Stimulated activated CD4-positive, alpha-beta T cell treated with anti-CD3 and anti-CD28 coated beads, TNF-alpha, amount 100 ng/mL, for 24 hours (primary cell): ENCODE measurements at places on chromosomes 3 and 15.

DNA sequence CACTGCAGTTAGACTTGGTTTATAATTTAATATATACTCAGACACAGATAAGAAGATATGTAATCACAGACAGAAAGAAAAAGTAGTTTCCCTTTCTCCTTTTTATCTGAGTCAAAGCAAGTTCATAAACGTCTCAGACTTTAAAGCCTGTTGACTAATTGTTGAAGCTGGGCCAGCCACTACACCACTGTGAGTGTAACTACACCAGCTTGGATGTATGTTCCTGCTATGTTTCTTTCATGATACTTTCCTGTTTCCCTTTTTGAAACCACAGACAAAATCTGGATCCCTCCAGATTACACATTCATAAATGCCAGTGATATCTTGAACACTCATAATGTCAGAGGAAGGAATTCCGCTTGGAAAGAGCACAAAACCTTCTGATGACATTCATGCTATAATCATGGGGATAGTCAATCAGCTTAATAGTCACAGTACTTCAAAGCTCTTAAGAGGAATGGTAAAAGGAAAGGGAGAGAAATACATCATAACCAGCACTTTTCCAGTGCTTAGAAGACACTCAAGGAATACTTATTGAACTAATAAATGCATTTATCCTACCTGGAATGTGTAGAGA is 32.0 kb downstream of the KCNMB2 start:
- no peak for DNase-seq

DNA sequence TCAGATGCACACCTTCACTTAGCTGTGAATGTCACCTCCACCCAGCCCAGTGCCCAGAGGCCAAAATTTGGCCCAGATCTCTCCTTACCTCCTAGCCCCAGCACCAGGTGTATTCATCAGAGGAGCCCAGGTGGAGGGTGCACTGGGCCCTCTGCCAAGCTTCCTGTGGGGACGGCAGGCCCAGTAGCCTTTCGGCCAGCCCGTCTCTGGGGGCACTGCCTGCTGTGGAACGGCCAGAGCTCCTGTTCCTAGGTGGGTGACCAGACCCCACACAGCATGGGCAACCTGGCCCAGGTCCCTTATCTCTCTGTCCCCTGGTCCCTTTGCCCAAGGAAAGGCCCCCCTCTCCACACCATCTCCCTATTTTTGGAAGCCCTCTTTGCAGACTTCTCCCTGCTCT is 67.8 kb downstream of the AAGAB start:
- no peak for DNase-seq

- no peak for DNase-seq
These were observed 44.5 kb downstream of the OXSM start for GRCh38 chr3:25834346-25834745.

DNA sequence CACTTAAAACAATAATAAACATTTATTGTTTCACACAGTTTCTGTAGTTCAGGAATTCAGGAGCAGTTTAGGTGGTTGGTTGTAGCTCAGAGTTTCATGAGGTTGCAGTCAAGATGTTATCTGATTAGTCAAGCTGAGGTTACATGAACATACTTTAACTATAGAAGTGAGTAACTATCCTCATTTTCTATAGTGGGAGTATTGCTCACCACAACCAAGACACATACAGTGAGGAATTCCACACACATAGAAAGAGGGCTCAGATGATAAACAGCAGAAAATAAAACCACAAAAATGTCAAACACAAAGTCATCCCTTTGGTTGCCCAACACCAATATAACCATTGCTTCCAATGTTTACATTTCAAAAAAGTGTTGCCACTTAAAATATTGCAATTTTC is 13.6 kb downstream of the SCN11A start:
- DNase-seq = no peak

GRCh38 chr3:105364128-105364527 is 2.6 kb upstream of the ALCAM start:
- no peak for DNase-seq

DNA sequence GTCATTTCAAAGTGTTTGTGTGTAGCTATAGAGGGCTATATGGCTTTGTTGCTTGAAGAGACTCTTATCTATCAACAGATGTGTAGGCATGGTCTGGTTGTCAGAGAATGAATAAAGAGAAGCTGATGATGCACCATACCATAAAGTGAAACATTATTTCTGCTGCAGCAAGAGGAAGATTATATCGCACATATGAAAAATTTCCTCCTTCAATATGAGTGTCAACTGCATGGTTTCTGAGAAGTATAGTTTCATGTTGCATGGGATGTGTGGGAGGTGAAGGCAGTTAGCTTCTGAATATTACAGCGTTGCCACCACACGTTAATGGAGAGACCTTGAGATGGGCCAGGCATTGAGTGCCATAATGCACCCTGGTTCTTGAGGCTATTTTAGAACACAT is 217.9 kb downstream of the SATB1 start:
- no peak for DNase-seq

DNA sequence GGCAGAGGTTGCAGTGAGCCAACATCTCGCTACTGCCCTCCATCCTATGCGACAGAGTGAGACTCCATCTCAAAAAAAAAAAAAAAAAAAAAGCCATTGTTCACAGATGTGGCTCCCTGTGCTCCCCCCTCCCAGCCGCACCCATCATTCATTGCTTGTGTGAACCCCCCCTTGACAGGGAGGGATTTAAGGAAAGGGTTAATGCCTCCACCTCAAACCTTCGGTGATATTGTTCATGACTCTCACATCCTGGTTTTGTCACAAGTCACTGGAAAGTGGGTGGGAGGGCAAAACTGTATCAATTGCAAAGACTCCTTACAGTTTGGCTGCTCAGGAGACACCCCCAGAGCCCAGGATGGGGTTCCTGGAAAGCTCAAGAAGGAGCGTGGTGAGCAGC is 7.7 kb downstream of the SLC6A6 start:
- no peak for DNase-seq

DNA sequence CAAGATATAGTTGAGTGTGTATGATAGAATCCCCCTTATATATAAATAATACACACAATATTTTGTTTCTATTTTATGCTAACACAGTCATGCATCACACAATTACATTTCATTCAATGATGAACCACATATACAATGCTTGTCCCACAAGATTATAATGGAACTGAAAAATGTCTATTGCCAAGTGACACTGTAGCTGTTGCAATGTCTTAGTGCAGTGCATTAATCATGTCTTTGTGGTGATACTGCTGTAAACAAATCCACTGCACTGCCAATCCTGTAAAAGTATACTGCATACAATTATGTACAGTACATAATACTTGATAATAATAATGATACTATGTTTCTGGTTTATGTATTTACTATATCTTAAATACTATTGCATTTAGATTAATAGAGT is 512.1 kb upstream of the CNTN3 start:
- no peak for DNase-seq

GRCh38 chr3:32946973-32947788 is 4.3 kb upstream of the CCR4 start:
- DNase-seq = no peak

- peak; percentile 22 for DNase-seq
These were observed 95.7 kb downstream of the CPN2 start for GRCh38 chr3:194255252-194256039.

DNA sequence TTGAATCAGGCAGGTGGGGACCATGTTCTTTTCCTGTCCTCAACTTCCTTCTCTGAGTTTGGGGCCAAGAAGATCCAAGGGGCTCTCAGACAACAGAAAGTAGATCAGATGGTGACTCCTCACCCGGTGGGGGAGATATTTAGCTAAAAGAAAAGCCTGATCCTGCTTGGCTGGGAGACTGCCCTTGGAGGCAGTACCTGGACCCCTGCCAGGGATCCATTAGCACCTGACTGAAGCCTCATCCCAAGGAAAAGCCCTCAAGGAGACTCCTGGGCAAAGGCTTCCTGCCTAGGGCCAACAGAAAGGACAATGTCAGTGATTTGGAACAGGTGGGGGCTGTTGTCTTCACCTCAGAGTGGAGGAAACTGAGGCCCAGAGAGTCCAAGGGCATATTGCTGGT is 33.5 kb upstream of the HHATL start:
- no peak for DNase-seq

DNA sequence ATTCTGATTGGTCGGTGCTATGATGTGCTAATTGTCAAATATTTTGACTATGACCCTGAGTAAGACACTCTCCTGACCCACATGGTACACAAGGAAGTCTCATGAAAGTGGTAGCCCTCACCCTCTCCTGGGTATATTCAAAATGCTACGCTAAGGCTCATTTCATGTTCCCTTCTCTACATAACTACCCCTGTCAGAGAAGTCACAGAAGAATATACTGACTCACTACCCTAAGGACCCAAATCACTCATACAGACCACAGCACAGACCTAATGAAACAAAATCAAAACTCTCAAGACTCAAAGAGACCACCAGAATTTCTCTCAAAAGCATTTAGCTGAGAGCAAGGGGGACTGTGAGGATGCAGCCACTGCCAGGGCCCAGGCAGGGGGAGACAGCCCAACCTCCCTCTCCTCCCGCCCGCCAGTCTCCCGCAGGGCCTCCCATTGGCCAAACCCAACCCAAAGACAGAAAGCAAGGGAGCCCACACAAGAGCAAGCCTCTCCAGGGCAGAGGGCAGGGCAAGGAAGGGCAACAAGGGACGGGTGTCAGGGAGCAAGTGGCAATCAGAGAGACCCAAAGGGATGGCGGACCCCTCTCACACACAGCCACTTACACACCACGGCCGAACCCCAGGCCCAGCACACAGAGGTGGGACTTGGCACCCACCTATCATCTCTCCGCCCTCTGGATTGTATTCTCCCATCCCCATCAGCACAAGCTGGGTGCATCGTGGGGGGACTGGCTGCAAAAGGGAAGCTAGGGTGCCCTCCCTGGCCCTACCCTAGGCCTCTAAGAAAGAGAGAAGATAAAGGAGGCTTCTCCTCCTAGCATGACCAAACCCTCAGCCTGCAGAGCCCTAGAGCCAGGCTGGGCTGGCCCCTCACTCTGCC is 41.6 kb downstream of the MEGF11 start:
- DNase-seq = no peak

DNA sequence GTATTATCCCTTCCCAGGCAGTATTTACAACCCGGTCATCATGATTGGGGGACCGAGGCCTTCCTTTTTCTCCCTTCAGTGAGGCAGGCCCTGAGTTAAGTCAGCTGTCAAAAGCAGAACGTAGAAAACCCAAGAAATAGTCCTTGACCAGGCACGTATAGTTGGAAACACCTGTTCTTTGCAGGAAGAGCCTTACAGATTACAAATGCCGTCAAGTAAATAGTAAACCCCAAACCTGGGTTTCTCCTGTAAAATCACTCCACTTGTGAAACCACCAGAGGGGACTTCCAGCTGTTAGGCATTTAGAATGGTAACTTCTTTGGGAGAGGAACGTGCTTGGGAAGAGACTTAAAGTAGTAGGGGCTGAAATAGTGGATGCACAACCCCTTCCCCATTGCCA is 1.0 kb upstream of the BTBD1 start:
- no peak for DNase-seq

DNA sequence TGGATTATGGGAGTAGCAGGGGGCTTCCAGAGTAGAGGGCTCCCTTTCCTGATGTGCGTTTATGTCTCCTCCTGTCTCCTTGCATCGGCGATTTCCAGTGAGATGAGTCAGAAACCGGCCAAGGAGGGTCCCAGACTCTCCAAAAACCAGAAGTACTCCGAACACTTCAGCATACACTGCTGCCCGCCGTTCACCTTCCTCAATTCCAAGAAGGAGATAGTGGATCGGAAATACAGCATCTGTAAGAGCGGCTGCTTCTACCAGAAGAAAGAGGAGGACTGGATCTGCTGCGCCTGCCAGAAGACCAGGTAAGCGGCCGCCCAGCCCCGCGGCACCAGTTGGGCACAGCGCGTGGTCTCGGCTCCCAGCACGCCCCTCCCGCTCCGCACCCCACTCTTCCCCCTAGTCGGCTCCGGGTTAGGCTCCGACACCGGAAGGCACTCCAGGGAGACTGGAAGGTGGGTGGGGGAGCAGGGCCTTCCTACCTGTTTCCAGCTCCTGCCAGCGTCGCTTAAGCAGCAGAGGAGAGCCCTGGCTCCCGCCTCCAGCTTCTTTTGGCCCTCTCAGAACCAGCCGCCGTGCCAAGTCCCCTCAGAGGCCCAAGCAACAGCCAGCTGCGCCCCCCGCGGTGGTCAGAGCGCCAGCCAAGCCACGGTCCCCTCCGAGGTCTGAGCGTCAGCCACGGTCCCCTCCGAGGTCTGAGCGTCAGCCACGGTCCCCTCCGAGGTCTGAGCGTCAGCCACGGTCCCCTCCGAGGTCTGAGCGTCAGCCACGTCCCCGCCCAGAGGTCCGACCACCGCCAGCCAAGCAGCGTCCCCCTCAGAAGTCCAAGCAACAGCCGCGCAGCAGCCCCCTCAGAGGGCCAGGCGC is 34.7 kb downstream of the MOBP start:
- DNase-seq = no peak

DNA sequence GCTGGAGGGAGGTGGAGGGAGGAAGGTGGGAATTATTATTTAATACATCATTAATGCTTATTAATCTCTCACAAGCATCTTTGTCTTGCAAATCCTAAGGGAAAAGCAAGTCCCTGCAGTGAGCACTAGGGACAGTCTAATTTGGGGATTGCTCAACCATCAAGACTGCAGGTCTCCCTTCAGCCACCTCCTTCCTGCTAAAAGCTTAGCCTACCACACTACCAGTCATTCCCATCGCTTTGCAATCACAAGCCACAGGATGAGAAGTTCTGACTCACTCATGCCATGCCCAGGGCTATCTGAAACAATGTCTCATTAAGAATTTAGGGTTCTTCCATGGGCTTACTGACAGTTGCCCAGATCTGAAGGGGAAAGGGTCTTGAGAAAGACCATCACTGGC is 51.0 kb upstream of the EIF1B start:
- DNase-seq = no peak

DNA sequence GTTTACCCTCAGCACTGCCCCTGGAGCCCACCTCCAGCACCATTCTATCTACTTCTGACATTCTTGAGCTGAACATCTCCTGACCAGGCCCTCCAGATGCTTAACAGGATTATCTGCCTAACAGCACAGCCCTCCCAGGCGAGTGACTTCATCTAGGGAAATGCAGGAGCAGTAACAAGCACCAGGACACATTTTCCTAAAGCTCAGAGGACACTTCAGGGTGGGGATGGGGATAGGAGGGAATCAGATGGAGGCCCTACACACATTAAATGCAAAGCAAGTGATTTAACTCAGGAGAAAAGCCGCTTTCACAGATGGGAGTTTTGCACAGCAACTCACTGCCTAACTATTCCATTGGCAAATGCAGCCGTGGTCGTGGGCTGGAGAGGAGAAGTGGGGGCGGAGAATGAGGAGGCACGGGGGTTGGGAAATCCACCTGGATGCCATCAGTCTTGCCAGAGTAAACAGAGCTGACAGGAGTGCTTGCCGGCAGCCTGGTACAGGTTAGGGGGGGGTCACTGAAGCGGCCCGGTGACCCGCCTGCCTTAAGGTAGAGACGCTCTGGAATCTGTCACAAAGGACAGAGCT is 21.3 kb upstream of the BNC1 start:
- no peak for DNase-seq

GRCh38 chr3:128282380-128283196 is 129.3 kb downstream of the EEFSEC start:
- no peak for DNase-seq
